ENCODE measurements at places on chromosomes 1 and 21. TPM values are rescaled to one million over a fixed set of nuclear protein-coding genes. Genes with fewer than 3 reads are reported as not detected.

GRCh38 chr1:106072909-106073600 is 983.4 kb upstream of the PRMT6 start:
- H3K4me3 ChIP-seq: no peak overlapping the region
- no peak for DNase-seq
- H3K27ac ChIP-seq: no peak overlapping the region
- H3K36me3 ChIP-seq: no peaks in the 10 kb centered on the region
- H3K4me1 ChIP-seq: no peaks in the 10 kb centered on the region
- H3K27me3 ChIP-seq: no peaks in the 10 kb centered on the region

DNA sequence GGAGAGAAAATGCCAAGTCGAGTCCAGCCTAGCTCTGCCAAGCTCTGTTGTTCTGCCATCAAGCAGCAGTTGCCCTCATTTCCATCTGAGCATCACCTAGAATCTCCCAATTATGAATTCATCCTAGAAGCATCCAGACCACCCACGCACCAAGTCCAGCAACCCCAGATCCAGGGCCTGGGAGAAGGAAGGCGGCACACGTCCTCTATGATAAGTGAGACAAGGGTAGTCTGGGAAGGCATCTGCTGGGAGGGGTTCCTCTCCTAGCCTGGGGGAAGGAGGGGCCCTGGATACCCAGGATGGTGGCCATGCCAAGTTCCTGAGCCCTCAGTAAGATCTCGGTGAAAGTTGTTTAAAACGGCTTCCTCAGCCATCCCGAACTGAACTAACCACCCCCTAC is 70.7 kb downstream of the VWA5B1 start:
- H3K4me1 ChIP-seq: peaks cover 13% of the 10 kb centered on the region
- no peaks in the 10 kb centered on the region for H3K36me3 ChIP-seq
- no peak for DNase-seq
- no peaks in the 10 kb centered on the region for H3K27me3 ChIP-seq
- no peak overlapping the region for H3K4me3 ChIP-seq
- H3K27ac ChIP-seq: no peak overlapping the region

GRCh38 chr1:68516066-68516465 is 19.2 kb upstream of the DEPDC1 start:
- no peak overlapping the region for H3K27ac ChIP-seq
- no peaks in the 10 kb centered on the region for H3K4me1 ChIP-seq
- H3K36me3 ChIP-seq: no peaks in the 10 kb centered on the region
- no peaks in the 10 kb centered on the region for H3K27me3 ChIP-seq

- no peaks in the 10 kb centered on the region for H3K27me3 ChIP-seq
- no peak overlapping the region for H3K4me3 ChIP-seq
- peaks cover 5% of the 10 kb centered on the region for H3K36me3 ChIP-seq
- DNase-seq: no peak
Measured at GRCh38 chr1:25555753-25556092, 12.3 kb downstream of the LDLRAP1 start.

The AURKAIP1 gene
- 200 TPM for total RNA-seq

GRCh38 chr1:113830039-113830438 is 17.8 kb upstream of the RSBN1 start:
- H3K27me3 ChIP-seq: no peaks in the 10 kb centered on the region
- H3K4me3 ChIP-seq: no peak overlapping the region
- DNase-seq: no peak
- no peaks in the 10 kb centered on the region for H3K4me1 ChIP-seq

DNA sequence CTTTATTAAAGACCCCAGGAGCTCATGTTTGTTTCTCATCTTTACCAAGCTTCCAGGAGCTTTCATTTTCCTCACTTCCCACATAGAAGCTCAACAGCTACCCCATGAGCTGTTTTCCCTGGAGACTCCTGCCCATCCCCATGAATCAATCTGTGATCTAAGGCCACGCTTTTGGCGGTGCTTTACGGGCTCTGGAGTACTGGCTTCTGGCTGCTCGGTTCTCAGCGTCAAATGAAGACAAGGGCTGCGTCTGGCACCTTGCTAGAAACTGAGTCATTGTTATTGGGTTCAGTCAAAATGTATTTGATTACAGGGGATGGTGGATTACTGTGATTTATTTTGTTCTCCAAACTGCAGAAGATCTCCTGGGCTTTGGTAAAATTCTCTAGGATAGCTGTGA is 39.9 kb downstream of the ACP6 start:
- DNase-seq: no peak
- no peak overlapping the region for H3K27ac ChIP-seq
- H3K27me3 ChIP-seq: no peaks in the 10 kb centered on the region

All from HCT116 (cell line).